ENCODE measurements at places on chromosomes 6 and 20. TPM values are rescaled to one million over a fixed set of nuclear protein-coding genes. Genes with fewer than 3 reads are reported as not detected.
A peak's percentile ranks its signal among the peaks of the same experiment; 100 is the strongest.

- no peak for DNase-seq
- no peak overlapping the region for H3K27ac ChIP-seq
- peaks cover 3% of the 10 kb centered on the region for H3K36me3 ChIP-seq
- no peak overlapping the region for H3K4me3 ChIP-seq
Observed at GRCh38 chr20:60201198-60201835, 243.1 kb downstream of the CDH26 start.

- peaks cover 30% of the 10 kb centered on the region for H3K27me3 ChIP-seq
- peak overlapping the region; percentile 92 for H3K4me3 ChIP-seq
- peak overlapping the region; percentile 32 for H3K27ac ChIP-seq
Observed at GRCh38 chr6:158645064-158646022, 800 bp upstream of the DYNLT1 start.

GRCh38 chr6:168410035-168410434, 30.9 kb upstream of the SMOC2 start:
- H3K4me3 ChIP-seq = no peak overlapping the region
- peak overlapping the region; percentile 93 for H3K27ac ChIP-seq
- no peaks in the 10 kb centered on the region for H3K27me3 ChIP-seq
- DNase-seq = no peak
- H3K4me1 ChIP-seq = peaks cover 9% of the 10 kb centered on the region

CALHM5 gene
- 0.45 TPM for total RNA-seq

GRCh38 chr6:24667378-24667803, 514 bp downstream of the ACOT13 start:
- no peak for DNase-seq
- peak overlapping the region; percentile 100 for H3K27ac ChIP-seq
- H3K4me3 ChIP-seq = peak overlapping the region; percentile 95
- peaks cover 35% of the 10 kb centered on the region for H3K4me1 ChIP-seq
- H3K36me3 ChIP-seq = peaks cover 32% of the 10 kb centered on the region
- H3K27me3 ChIP-seq = no peaks in the 10 kb centered on the region

GRCh38 chr6:12635813-12636212, 80.8 kb upstream of the PHACTR1 start:
- DNase-seq = no peak
- no peaks in the 10 kb centered on the region for H3K4me1 ChIP-seq
- no peak overlapping the region for H3K27ac ChIP-seq
- H3K36me3 ChIP-seq = no peaks in the 10 kb centered on the region
- no peak overlapping the region for H3K4me3 ChIP-seq

DNA sequence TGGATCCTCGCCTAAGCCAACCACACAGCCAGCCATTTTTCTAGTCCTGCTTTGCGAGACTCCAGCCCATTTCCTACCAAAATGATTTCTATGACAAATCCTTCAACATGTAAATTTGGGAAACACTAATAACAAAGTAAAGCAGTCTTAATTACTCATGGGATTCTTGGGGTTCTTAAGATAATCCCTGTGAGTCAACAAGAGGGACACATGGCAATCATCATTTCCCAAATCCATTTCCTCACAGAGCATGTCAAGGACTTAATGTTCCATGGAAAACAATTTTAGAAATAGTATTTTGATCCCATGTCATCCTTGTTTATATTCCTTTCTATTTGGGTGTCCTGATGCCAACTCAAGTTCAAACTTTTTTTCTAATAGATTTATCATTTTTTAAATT, 322.7 kb upstream of the NOX3 start:
- DNase-seq = no peak
- H3K4me1 ChIP-seq = peaks cover 6% of the 10 kb centered on the region
- no peak overlapping the region for H3K27ac ChIP-seq

DNA sequence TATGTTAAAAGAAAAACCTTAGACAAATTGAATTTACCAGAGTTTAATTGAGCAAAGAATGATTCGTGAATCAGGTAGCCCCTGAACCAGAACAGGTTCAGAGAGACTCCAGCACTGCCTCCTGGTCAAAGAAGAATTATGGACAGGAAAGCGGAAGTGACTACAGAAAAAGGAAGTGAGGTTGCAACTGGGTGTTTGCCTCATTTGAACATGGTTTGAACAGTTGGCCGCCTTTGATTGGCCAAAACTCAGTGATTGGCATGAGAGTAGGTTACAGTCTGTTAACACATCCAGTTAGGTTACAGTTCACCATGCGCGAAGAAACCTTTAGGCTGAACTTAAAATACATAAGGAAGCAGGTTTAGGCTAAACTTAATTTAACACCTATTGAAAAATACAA, 248.8 kb downstream of the TFAP2A start:
- H3K36me3 ChIP-seq = peaks cover 2% of the 10 kb centered on the region
- H3K27ac ChIP-seq = no peak overlapping the region
- DNase-seq = no peak
- no peaks in the 10 kb centered on the region for H3K4me1 ChIP-seq

GRCh38 chr20:4581838-4582237, 139.9 kb upstream of the PRND start:
- H3K4me1 ChIP-seq = no peaks in the 10 kb centered on the region
- DNase-seq = no peak
- no peaks in the 10 kb centered on the region for H3K36me3 ChIP-seq
- no peak overlapping the region for H3K4me3 ChIP-seq
- peaks cover 48% of the 10 kb centered on the region for H3K27me3 ChIP-seq

TRIM40 gene
- not detected for total RNA-seq

DNA sequence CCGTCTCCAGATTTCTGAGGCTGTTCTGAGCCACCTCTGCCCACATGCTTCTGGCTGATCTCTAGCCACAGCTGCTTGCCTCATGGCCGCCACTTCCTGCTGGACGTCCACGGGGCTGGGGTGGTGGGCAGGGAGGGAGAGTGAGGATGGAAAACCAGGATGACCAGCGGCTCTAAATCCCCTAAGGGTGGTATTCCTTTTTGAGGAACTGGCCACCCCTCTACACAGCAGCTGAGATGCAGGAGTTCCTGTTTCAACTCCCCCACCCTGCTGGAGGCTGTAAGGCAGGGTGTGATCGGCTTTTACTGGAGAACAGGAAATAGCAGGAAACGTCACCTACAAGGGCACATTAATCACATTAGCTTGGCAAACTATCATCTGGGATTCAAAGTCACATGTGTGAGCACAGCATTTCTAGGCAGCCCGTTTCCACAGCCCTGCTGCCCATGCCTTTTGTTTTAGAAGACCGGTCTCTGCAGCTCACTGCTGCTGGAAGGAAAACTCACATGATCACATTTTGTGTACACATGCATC, 181.6 kb upstream of the ECI2 start:
- H3K4me3 ChIP-seq = no peak overlapping the region
- H3K4me1 ChIP-seq = peaks cover 25% of the 10 kb centered on the region
- no peak overlapping the region for H3K27ac ChIP-seq
- H3K36me3 ChIP-seq = peaks cover 15% of the 10 kb centered on the region
- H3K27me3 ChIP-seq = no peaks in the 10 kb centered on the region

DNA sequence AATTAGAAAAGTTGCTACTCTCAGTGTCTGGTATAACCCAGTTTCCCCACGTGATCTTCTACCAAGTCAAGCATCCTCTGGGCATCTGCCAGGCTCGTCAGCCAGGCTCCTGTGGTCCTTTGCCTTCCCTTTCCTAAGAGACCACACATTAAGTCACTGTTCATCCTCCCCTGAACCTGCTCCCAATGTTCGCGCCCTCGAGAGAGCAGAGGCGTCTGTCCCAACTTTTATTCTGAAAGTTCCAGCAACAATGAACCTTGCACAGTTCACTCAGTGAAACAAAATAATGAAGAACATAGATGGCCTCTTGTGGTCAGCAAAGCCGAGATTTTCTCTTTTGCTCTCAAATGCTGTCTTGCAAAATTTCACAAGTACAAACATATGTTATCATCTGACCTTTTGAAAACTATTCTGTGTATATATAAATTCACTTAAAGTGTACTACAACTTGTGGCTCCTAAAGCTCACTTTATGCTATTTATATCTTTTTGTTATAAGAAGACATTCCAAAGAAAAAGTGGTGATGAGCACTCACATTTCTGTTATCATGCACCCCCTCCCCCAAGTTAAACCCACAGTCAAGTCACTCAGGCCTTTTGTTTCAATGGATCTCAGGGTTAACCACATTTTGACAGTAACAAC, 39.2 kb upstream of the NHSL1 start:
- no peak overlapping the region for H3K27ac ChIP-seq
- peaks cover 67% of the 10 kb centered on the region for H3K4me1 ChIP-seq
- no peaks in the 10 kb centered on the region for H3K27me3 ChIP-seq
- no peak for DNase-seq
- peaks cover 2% of the 10 kb centered on the region for H3K36me3 ChIP-seq

DNA sequence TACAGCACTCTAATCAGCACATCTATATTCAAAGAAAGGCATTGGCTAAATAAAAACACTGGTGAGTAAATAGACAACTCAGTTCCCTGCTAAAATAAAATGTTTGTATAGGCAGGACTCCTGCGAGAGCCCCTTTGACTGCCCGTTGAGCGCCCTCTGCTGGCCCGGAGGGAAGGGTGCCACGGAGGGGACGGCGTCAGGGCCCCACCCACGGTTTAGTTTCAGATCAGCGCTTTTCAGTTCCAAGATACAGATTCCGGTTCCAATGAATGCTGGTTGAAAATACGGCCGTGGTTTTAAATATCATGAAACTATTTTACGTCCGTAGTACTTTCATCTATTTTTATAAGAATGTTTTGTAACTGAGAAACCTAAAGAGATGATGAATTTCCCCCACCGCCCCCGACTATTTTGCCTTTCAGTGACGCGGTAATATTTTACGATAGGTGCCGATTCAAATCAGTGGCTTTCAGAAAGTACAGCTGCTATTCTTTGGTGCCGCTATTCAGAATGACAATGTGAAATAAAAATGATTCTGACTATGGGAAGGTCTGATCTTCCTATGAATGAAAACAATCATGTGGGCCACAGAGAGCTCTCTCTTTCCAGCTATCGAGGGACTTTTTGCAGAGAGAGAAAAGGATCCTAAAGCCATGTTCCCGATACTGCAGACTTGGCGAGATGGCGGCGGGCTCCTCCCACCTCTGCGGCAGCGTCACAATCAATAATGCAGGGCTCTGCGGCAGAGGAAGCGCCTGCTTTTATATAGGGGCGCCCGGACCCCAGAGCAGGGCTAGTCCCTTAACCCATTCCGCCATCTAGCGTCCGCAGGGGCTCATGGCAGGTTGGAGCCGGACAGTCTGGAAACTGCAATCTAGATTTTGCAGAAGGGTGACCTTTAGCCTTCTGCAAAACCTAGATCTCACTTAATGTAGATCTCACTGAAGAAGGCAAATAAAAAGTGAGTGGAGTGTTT, 10.6 kb upstream of the CCN6 start:
- H3K27me3 ChIP-seq = no peaks in the 10 kb centered on the region
- peaks cover 48% of the 10 kb centered on the region for H3K4me1 ChIP-seq
- DNase-seq = peak; percentile 98
- no peaks in the 10 kb centered on the region for H3K36me3 ChIP-seq
- peak overlapping the region; percentile 99 for H3K4me3 ChIP-seq
- H3K27ac ChIP-seq = peak overlapping the region; percentile 97

ZSCAN31 gene
- total RNA-seq = 6.7 TPM

- H3K4me3 ChIP-seq = peak overlapping the region; percentile 16
- peaks cover 2% of the 10 kb centered on the region for H3K36me3 ChIP-seq
- DNase-seq = no peak
- H3K27ac ChIP-seq = peak overlapping the region; percentile 69
- no peaks in the 10 kb centered on the region for H3K27me3 ChIP-seq
Observed at GRCh38 chr6:39204646-39205244, 24.5 kb downstream of the KCNK5 start.

- no peaks in the 10 kb centered on the region for H3K36me3 ChIP-seq
- no peaks in the 10 kb centered on the region for H3K4me1 ChIP-seq
- H3K27me3 ChIP-seq = peaks cover 56% of the 10 kb centered on the region
- no peak for DNase-seq
- no peak overlapping the region for H3K27ac ChIP-seq
- no peak overlapping the region for H3K4me3 ChIP-seq
Observed at GRCh38 chr20:4748847-4749246, 27.1 kb downstream of the PRND start.

DNA sequence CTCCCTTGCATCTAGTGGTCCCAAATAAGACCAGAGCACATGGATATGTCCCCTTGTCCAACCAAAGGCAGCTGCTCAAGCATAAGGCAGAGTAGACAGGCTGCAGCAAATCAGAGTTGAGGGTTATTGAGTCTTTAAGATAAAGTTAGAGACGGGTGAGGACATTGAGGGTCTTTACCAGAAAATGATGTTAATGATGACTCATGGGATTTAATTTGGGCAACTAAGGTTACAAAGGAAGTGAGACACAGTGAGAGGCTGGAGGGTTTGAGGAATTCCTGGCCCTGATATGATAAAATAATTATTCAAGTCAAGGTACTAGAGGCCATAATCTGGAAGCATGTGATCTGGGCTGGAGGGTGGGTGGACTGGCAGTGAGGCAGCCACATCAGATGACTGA, 133.6 kb downstream of the ALDH8A1 start:
- no peak for DNase-seq
- no peaks in the 10 kb centered on the region for H3K27me3 ChIP-seq
- H3K4me3 ChIP-seq = no peak overlapping the region
- no peaks in the 10 kb centered on the region for H3K36me3 ChIP-seq

DNA sequence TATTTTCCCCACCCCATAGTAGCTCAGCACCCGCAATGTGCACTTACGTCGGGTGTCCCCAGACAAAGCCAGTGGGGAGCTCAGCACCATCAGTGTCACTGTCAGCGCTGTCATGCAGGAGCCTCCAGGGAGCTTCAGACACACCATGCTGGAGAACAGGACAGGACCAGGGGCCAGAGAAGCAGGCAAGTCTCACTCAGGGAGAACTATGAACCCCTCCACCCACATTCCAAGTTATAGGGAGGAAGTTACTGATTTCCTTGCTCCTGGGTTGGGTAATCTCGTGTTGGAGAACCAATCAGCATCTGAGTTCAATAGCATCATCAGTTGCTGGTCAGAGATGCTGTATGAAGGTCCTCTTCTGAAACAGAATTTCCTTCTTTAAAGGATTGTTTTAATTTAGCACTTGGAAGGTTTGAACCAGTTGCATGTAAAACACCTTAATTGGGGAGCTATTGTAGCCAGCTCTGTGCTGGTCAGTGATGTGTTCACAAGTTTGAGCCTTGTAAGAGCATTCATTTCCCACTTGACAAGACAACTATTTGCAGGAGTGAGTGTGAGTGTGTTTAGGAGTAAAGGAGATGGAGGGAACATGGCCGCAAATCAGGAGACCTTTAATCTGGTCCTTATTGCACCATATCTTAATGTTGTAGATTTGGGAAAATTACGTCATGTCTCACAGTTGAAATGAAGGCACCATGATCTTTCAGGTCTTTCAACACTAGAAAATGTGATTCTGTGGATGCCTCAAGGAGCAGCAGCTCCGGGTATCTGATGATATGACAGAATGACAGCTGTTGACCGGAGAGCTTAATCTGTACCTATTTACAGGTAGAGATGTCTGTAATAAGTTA, at the start of gene HLA-DRB1:
Gene HLA-DRB1 (minus strand): TSS at position 253 of the 854 bp plus-strand sequence. CDS start 106 bp downstream, at position 147.
- DNase-seq = no peak
- no peak within 1 kb of the TSS for H3K4me3 ChIP-seq
- no peak within 1 kb of the TSS for H3K27ac ChIP-seq
- H3K27me3 ChIP-seq = peaks cover 28% of the 10 kb centered on the region
- H3K36me3 ChIP-seq = no peaks in the 10 kb centered on the region

NNAT gene
- 113 TPM for total RNA-seq

All from neural crest cell (in vitro differentiated cells).